ENCODE measurements at places on chromosomes 12 and 14.
A peak's percentile ranks its signal among the peaks of the same experiment; 100 is the strongest.

- DNase-seq = no peak
These were observed 5.6 kb upstream of the INF2 start for GRCh38 chr14:104683653-104684448.

DNA sequence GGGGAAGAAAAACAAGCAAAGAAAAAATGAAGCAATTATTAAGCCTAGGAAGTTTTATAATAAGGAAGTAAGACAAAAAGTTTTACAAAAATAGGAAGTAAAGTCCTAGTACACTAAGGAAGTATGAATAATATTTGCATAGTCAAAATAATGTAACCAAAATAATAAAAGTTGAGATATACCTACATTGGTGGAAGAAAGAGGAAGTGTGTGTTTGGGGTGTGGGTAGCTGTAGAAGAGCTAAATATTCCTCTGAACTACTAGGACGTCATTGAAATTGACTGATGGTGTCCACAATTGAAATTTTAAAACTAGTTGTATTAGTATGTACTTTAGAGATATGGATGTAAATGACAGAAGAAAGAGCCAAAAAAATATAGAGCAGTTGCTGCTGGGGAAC is 228.4 kb upstream of the OTX2 start:
- no peak for DNase-seq

DNA sequence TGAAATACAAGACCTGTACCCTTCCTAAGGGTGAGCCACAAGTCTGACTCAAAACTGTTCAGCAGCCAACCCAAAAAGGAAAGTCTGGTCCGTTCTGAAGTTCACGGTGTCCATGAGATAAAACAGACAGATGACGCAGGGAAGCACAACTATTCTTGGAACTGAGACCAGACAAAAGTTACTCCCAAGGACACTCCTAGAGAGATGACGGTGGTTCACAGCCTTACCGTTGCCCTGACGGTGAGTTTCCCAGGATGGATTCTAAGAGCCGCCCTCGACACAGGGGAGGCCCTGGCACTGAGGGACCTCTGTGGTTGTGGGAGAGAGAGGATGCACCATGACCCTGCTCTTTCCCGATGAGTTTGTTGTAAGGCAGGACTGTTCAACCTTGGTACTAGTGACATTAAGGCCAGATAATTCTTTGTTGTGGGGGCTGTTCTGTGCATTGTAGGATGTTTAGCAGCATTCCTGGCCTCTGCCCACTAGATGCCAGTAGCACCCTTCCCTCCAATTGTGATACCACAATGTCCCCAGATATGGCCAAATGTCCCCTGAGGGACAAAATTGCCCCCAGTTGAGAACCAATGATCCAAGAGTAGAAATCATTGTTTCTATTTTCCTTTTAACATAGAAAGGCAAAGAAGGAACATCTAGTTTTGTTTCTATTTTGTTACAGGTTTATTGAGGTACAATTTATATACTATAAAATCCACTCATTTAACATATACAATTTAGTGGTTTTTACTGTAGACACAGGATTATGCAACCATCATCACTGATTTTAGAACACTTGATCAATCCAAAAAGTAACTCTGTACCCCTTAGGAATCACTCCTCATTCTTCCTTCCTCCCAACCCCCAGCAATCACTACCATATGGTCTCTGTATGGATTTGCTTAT is 23.0 kb downstream of the OR10P1 start:
- DNase-seq = no peak

- DNase-seq = no peak
These were observed 238.4 kb upstream of the HMGA2 start for GRCh38 chr12:65585648-65586602.

DNA sequence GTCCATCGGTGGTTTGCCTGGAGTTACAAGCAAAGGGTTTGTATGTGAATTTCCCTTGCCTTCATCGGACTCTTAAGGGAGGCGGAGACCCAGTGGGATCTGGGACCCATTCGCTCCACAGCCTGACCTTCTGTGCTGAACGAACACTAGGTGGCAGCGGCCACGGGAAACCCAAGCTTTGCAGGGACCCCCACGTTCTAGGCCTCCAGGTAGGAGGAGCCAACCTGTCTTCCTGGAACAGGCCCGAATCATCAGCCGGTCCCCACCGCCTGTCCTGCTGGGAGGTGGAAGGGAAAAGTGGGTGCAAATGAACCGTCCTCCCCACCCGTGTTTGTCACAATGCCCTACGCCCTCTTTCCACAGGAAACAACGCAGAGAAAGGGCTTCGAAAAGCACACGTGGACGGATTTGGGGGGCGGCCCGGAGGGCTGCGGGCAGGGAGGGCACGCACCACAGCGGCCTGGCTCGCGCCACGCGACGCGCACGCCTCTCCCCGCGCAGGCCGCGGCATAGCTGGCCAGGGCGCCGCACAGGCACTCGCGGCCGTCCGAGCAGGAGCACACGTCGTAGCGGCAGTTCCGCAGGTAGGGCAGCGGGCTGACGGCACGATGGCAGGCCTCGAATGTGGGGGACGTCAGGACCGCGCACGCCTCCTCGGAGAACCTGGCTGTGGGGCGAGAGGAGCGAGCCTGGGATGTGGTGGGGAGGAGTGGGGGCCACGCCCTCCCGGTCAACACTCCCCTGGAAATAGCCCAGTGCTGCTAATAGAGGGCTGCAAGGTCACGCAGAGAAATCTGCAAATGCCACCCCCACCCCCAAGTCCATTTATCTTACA is 67.8 kb downstream of the VWF start:
- no peak for DNase-seq

DNA sequence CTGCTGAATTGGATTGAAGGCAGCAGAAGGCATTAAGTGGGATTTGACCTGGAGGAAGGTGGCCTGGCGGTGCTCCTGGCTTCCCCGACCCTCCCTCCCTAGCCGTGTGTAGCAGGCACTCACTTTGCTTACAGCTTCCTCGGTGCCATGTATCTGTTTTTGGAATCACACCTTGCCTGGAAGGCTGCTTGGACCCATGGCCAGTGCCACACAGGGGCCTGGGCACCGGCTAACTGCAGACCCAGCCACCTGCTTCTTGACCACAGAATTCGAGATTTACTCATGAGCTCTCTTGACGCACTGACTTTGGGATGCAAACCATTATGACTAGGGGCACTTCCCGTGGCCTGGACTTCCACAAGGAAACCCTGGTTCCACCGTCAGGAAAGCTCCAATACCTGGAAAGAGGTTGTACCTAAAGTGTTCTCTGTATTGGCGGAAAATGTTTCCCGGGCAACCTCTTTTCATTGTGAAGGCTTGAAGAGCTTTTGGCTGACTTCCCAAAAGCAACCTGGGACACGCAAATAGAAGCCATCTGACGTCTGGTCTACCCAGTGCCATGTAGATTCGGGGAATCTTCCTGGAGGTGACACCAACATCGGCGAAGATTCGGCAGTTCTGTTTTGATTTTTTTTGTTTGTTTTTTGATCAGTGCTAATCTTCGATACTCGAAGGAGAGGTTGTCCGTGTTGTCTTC is 125.6 kb upstream of the RTL1 start:
- DNase-seq = no peak

DNA sequence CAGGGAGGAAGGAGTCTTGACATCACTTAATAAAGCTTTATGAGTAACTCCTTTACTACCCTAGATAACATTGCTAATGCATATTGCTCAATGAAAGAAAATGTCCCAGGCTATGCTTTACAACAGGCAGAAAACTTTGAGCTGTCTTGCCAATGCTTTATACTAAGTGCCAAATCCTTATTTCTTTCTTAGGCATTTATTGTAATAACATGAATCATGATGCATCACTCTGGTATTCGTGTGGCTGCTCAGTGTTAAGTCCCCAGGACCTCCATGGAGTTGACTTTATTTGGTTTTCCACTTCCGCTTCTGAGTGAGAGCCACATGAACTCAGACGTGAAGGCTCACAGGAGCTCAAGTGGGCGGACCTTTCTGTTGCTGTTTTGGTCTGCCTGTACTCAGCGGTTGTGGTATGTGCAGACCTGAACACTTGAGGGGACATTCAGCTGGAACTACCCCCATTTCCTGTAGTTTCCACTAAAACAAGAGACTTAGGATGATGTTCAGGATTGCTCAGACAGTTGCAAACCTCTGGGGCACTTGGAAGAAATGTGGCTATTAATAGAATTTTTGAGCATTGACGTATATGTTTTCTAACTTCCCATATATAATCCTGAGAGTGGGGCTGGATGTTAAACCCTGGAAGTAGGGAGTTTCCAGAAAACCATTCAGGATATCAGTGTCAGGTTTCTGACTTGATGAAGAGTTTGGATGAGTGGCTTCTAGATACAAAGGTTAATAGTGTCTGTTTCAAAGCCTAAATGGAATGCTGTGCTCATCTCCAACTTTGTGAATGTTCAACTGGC is 258.6 kb downstream of the MSRB3 start:
- peak; percentile 98 for DNase-seq

DNA sequence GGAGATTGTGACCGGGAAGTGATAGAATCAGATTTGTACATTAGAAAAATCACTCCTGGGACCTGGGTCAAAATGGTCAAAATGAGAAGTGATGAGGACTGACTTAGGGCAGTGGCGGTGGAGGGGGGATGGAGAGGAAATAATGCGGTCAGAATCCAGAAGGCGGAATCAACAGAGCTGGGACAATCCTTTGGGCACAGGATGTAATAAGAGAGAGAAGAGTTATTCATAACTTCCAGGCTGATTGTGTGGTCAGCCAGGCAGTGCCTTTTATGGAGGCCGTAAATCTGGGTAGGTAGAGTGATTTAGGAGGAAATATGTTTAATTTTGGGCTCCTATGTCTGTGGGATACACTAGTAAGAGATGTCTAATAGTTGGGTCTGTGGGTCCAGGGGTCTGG is 21.6 kb downstream of the FBXL14 start:
- no peak for DNase-seq
